ENCODE measurements at places on chromosomes 12 and 14.

- DNase-seq = no peak
Measured at GRCh38 chr14:73746520-73747378, 32.6 kb upstream of the PNMA1 start.

- DNase-seq = no peak
Measured at GRCh38 chr14:90962505-90963109, 97.8 kb downstream of the RPS6KA5 start.

- no peak for DNase-seq
Measured at GRCh38 chr14:86796221-86797074, 1196.5 kb downstream of the GALC start.

DNA sequence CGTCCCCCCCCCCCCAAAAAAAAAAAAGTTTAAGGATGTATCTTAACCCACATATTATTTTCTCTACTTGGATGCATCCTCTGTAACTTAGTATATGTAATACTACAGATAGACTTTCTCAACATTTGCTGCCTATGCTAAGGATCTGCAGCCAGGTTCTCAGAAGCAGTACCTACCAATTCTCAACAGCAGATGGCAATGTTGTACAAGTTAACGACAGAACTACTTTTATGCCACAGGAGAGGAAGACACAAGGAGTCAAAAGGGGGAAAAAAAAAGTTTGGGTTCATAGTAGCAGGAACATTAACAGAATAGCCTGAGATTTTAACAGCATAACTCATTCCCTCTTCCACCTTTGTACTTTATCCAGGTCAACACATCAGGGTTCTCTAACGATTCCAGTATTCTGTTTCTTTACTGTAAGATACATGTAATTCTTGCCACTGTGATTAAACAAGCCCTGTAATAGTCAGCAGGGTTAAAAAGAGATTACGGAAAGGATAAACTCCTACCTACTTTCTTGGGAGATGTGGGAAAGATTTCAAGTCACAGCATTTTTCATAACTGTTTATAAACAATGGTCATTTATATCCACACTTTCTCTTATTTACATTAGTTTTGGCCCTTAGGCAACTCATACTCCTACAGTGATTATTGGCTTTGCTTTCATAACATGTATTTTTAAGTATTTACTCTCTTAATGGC is 5.7 kb upstream of the NEK9 start:
- no peak for DNase-seq

- no peak for DNase-seq
Measured at GRCh38 chr14:74160763-74161162, 76.0 kb downstream of the LIN52 start.

DNA sequence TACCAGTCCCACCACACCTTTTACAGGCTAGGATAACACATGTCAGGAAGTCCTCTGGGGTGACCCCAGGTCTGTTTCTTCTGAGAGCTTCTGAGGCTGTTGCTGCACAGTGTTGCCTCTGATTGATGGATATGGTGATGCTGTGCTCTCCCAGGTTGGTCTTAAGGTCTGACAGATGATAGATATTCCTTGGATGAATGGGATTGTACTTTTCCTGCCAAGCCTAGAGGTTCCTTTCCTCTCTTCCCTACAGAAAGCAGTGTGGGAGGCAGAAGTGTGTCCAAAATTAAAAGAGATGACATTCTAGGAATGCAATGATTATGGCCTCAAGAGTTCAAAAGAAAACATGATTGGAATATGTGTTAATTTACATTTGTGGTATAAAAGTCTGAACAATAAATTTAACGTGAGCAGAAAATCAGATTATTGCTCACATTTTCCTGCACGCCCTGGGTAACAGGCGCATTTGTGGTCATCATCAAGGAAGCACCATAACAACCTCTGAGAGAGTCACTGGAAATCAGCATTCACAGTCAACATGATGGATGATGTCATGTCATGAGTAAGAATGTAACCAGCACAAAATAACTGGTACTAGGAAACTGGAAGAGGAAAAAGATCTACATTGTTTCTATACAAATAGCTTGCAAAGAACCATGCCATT is 73.7 kb downstream of the BBS10 start:
- DNase-seq = no peak

DNA sequence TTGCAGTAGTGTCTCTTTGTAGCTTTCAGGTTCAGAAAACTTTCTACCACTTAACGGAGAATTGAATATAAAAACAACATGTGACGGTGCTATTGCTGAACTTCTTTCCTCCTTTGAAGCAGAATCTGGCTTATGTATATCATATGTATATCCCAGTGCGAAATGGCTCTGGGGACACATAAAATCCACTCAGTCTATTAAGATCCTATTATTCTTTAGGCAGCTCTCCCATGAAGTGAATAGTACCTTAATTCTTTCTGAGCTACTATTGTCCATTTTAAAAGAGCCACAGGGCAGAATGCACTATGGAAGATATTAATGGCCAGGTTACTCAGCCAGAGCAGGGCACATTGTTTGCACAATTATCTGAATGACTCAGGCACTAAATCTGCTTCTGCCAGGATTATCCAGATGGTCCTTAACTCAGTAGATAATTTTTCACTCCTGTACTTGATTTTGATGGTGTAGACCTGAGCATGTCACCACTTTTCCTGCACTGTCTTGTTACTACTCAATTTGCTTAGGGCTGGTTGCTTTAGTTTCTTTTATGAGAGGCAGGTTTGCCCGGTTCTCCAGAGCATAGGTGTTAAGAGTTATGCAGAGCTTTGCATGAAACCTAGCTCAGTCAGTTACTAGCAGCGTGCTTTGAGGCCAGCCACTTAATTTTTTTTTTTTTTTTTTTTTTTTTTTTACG is 5.5 kb downstream of the CNTN1 start:
- DNase-seq = no peak

- DNase-seq = no peak
Measured at GRCh38 chr12:93686572-93687356, 9.6 kb downstream of the CRADD start.

DNA sequence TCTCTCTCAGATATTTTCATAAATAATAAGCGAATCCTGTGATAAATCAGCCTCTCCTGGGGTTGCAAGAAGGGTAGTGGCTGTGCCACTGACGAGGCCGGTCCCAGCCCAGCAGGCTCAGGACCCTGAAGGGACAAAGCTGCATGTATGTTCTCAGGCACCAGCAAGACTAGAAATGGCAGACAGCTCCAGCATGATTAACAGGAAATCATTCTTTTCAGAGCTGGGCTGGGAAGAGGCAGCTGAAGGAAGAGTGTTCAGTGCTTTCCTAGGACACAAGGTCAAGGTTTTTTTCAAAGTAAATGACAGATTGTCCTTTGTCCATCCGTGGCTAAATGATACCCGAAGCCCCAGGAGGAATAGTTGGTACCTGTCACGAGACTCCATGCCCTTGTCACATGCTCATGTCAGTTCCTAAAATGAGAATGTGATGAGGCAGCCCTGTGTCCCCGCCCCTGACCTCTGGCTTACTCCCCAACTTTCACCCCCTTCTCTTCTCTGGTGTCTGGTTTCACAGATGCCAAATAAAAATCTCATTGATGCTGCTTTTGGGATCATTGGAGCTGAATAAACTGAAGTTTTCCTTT is 65.1 kb downstream of the PPP1R36 start:
- DNase-seq = no peak

DNA sequence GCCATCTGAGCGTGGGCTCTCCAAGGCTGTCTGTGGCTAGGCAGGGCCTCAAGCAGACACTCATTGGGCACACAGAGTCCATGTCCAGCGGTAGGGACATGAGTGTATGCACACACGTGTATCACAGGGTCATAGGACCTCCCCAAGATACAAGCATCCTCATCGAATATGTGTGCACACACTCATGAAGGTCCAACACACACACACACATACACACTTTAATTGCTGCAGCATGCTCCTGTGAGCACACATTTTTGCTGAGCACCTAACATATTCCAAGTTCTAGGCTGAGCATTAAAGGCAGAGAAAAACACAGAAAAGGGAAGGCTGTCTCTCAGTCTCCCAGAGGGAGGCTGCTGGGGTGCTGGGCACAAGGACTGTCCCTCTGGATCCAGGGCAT is 59.3 kb upstream of the TBX3 start:
- DNase-seq = no peak

DNA sequence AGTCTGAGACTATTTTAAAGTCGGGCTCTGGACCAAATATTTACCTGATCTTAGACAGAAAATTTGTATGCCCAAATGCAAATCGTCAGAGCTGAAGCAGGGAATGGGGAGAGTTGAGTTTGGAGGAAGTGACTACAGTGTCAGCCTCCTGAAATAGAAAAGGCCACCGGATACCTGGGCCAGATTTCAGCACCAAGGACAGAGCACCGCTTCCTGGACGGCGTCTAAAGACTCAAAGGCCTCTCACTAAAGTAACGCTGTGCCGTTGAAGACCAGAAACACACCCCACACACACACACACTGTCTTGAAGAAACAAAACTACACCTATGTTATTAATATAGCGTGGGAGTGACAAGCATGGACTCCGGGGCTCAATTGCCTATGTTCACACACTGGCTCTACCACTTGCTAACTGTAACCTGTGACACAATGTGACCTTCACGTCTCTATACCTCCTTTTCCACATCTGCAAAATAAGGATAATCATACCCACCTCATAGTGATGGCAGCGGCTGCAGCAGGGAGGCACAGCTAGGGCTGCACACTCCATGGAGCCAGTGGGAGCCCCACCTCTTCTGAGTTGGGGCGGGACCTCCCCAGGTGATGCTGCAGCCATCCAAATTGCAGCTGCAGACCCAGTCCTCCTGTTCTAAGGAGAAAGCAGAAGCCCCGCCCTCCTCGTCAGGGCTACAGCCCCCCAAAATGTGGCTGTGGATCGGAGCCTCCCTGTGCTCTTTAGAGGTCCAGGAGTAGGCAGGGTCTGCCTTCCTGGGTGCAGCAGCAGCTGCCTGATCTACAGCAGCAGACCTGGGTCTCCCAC is 35.6 kb downstream of the KRT76 start:
- peak; percentile 59 for DNase-seq

DNA sequence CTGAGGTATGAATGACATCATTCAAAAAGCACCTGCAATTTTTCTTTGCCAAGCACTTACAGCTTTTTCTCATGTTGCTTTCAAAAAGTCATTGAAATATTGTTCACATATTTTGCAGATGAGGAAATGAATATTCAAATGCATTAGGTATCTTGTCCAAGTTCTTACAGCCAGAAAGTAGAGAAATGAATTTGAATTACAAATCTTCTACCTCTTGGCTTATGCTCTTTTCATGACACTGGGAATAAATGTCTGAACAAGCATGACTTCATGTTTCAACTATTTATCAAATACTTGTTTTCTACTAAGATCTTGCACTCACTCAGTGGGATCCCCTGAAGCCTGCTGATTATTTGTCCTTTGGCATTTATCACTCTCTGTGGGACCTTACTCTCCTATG is 267.2 kb upstream of the BTG1 start:
- DNase-seq = no peak

GRCh38 chr12:79546466-79547043 is 144.2 kb downstream of the PAWR start:
- no peak for DNase-seq

DNA sequence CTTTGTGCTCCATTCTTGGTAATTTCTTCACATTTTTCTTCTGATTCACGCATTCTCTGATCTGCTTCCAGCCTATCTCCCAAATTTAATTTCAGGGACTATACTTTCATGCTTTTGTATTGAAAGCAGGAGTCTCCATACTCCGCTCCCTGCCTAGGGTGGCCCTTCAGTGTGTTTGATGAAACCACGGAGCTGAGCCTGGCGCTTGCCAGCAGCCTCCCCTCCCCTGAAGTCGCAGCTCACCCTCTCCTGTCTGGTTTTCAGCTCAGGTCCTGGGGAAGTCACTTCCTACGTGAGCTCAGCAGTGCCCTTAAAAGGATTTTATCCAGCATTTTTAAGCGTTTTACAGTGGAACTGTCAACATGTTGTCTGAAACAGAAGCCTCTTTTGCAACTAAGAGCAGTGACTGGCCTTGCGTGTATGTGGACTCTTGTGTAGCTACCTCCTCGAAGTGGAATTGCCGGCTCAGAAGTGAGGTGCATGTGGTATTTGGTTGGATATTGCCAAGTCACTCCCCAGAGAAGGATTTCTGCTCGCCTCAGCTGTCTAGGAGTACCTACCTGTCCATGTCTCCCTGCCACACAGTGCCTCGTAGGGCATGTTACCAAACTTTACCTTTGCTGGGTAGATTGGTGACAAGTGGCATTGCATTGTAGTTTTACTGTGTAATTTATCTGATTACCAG is 78.5 kb downstream of the TESC start:
- DNase-seq = no peak

DNA sequence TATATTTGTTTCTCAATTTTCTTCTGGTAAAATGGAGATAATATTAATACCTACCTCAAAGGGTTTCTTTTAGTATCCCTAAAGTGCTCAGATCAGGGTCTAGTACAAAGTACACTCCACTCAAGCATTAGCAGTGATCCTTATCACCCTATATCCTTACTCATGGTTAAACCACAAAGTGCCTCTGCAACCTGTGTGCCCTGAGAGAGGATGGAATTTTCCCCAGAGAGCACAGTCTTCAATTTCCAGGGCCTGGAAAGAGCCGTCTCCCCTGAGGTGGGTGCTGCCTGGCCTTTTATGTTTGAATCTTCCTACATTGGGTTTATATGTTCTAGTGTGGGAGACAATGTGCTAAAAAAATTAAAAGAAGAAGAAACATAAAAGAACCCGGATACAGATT is 183.1 kb upstream of the FBXO33 start:
- no peak for DNase-seq

- no peak for DNase-seq
Measured at GRCh38 chr12:56020423-56021184, at the start of gene IKZF4. TSS of gene IKZF4 (plus strand) at chr12:56021043. CDS start at chr12:56021494, 451 bp downstream.

DNA sequence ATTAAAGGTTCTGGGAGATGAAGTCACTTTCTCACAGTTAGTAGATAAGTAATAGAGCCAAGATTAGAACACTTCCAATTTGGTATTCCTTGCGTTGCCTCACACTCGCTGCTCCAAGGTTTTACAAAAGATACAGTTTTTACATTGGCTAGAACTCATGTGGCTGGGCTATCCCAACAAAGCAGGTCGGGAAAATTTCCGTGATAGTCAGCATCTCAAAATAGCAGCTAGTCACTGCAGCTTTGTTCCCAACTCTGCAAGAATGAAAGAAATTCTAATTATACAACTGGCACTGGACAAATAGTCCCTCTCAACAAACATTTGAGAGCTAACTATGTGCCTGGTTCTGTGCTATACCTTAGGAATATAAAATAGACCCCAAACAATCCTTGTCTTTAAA is 24.6 kb upstream of the PPP1R12A start:
- DNase-seq = no peak

DNA sequence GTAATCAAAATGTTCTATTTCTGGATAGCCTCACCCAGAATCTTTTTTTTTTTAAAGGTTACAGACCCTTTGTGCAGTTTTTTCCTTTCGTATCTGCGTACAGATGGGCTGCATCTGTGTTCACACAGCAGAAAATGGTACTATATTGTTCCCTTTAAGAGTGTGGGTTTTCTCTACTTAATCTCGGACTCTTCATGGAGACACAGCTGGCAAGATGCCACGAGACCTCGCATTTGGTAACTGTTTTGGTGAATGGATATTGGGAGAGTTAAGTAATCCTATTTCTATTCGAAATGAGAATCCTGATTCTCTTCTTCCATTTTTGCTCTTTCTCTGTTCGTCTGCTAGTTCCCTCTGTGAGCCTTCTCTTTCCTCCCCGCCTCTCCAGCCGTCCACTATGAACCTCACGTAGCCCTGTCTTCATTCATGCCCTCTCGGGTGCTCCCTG is 85.7 kb downstream of the SAMD4A start:
- no peak for DNase-seq

All from activated naive CD4-positive, alpha-beta T cell (primary cell).